Myocyte (in vitro differentiated cells): ENCODE measurements at places on chromosomes 1 and 21.

GRCh38 chr1:167728818-167729410 lies 7.1 kb downstream of the MPZL1 start:
- no peak for DNase-seq

- peak; percentile 64 for DNase-seq
Observed at GRCh38 chr1:209318181-209319056, 265.1 kb upstream of the CAMK1G start.

DNA sequence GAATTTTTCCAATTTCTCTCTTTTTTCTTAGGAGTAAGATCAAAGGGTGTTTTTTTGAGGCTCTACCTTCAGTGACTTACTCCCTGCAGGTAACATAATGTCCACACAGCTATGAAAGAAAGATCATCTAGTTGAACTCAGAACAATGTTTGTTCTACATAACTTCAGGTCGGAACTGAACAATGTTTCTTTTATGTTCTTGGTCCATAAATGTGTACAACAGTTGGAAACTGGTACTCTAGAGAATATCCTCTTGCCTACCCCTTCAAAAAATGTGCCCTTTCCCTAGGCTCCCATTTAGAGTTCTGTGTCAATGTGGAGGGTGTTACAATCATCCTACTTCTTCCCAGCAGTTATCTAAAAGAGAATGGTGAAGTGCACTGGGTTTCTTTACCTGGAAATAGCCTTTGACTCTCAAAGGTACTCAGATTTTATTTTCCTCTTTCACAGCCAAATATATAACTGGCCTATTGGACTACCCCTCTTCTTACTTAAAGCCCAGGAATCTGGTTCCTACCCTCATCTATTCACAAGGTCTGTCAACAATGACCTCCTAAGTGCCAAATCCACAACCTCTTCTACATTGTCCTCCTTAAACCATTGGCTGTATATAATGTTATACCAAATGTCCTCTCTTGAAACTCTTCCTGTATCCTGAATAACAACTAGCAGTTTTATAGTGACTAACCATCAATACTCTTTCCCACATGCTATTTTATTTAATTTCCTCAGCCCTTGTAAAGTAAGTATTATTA lies 42.3 kb downstream of the CD58 start:
- DNase-seq, result no peak

- DNase-seq, result no peak
Observed at GRCh38 chr1:107914119-107914765, 50.7 kb downstream of the VAV3 start.

DNA sequence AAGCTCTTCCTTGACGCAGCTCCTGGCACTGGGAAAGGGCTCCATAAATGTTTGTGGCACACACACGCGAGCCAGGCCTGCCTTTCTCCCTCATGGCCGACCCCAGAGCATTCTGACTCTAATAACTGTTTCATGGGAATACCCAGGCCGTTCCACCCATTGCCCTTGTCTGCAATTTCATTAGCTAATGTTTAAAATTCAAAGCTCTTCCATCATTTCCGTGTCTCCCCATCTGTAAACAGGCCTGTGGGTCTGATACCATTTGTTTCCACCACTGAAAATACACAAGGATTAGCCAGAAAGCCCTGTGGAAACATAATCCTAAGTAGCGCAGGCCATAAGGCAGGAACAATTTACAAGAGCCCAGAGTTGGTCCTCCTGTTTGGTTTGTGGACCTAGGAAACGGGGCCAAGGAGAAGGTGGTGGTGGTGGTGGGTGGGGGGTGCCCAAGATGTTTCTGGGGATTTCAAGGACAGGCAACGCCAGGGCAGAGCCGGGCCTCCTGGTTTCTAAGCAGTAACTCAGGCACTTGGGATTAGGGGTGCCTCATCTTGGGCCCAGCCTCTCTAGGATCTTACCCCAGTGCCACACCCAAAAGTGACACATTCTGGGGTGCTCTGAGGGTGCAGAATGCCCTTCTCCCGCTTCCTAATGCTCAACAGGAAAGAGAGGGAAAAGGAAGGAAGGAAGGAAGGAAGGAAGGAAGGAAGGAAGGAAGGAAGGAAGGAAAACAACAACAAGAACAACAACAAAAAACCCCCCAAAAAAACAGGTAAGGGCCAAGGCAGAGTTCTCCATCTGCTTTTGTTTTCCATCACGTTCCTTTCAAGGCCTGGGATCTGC lies 79.4 kb downstream of the SSBP3 start:
- no peak for DNase-seq

GRCh38 chr1:176854758-176855745 lies 309.5 kb downstream of the ASTN1 start:
- no peak for DNase-seq

- peak; percentile 21 for DNase-seq
Observed at GRCh38 chr1:225602590-225603206, 50.2 kb downstream of the ENAH start.

DNA sequence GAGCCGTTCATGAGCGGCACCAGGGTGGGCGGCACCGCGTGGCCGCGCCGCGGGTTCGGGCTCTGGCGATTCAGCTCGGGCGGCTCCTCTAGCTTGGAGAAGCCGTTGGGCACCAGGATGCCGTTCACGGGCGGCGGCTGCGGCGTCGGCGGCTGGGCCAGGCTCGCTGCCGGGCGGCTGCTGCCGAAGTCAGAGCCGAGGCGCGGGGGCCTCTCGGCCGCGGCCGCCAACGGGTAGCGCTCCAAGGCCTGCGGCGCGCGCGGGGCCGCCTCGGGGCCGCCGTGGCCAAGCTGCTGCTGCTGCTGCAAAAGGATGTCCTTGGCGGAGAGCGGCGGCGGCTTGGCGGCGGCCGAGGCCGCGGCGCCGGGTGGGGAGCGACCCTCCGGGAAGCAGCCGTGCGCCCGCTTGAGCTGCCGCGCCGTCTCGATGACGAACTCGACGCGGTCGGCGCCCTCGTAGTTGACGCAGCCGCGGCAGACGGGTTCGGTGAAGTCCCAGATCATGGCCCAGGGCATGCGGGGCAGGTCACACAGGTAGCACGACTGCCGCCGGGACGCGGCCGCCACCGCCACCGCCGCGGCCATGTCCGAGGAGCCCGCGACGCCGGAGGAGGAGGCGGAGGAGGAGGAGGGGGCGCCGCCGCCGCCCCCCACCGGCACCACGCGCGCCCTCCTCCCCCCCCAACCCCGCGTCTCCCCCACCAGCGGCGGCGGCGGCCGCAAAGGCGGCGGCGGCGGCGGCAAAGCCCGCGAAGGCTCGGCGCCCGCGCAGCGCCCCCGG lies 877 bp downstream of the IRF2BP2 start:
- peak; percentile 53 for DNase-seq

DNA sequence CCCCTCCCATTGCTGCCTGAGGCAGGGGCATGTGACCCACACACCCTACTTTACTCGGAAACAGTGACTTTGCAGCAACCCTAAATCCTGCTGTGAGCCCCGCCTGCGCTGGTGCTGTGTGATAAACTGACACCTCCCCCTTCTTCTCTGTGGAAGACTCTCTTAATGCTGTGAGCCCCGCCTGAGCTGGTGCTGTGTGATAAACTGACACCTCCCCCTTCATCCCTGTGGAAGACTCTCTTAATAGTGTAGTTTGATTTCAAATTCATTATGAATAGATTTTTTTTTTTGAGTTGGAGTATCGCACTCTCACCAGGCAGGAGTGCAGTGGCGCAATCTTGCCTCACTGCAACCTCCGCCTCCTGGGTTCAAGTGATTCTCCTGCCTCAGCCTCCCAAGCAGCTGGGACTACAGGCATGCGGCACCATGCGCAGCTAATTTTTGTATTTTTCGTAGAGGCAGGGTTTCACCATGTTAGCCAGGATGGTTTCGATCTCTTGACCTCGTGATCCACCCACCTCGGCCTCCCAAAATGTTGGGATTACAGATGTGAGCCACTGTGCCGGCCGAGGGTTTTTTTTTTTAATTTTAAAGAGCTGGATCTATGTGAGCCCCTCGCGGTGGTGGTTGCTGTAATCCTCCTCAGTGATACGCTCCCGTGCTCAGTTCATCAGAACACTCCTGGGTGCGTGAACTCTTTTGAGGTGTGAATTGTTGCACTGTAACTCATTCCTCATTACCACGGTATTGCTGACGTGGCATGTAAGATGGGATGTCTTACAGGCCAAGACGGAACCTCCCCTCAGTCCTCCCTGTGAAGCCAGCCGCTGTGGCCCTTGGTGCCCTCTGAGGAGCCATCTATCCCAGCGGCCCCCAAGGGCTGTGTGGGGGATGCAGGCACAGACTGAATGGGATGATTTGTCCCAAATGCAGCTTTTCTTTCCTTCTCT lies 60.3 kb downstream of the GALNT2 start:
- no peak for DNase-seq

- DNase-seq, result peak; percentile 89
Observed at GRCh38 chr1:52237430-52237829, 95.5 kb downstream of the ZFYVE9 start.

DNA sequence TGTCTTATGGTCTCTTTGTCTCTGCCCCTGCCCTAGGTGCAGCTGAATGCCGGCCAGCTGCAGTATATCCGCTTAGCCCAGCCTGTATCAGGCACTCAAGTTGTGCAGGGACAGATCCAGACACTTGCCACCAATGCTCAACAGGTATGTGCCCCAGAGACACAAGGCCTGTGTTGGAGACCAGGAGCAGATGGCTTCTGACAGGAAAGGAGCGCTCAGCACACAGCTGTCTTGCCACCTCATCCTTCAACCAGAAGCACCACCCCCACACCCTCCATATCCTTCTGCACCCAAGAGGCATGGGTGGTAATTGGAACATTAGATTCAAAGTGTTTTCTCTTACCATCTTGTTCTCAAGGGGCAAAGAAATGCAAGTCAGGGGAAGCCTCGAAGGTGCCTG lies 17.0 kb upstream of the KCNQ4 start:
- DNase-seq, result peak; percentile 27

DNA sequence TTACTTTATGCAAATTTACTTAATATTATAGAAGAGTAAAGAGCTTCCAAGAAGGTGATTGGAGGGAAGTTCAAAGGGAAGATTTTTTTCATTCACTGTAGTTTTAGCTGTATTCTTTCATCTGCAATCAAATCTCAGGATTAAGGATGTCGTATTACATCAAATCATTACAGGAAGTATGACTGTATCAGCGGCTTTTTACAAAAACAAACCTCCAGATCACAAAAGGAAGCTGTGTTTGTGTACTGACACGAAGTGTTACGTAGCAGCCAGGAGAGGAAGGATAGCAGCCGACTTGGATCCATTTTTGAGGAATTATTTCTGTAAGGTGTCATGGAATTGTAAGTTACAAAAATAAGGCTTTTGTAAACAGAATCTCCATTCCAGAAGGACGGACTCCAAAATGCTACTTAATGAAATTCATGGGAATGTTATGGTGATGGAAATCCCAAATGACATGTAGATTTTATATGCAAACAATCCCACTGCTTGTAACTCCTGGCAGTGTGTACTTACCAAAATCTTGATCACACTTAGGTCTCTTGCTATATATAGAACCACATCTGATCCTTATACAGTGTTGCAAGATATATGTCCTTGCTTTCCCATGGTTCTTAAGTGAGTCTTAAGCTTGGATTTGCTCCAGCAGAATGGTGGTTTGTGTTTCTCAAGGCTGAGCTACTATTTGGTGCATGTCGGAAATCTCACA lies 49.8 kb downstream of the KCNJ15 start:
- peak; percentile 52 for DNase-seq

- DNase-seq, result no peak
Observed at GRCh38 chr1:99139876-99140275, 124.4 kb upstream of the PLPPR4 start.

DNA sequence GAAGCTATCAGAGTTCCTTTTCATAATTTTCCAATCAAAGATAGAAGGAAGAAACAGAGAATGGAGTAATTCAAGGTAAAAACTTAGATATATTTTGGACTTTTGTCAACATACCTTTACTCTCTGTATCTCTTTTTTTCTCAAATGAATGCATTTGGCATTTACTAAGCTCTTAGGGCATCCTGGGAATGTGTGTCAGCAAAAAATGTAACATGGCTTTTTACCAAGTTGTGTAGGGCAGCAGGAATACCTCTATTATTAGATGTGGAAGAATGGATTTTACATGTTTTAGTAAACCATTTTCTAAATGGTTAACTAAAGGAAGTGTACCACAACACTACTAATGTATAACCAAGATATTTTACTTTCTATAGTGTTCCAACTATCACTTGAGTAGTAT lies 4.2 kb upstream of the COL11A1 start:
- DNase-seq, result no peak

DNA sequence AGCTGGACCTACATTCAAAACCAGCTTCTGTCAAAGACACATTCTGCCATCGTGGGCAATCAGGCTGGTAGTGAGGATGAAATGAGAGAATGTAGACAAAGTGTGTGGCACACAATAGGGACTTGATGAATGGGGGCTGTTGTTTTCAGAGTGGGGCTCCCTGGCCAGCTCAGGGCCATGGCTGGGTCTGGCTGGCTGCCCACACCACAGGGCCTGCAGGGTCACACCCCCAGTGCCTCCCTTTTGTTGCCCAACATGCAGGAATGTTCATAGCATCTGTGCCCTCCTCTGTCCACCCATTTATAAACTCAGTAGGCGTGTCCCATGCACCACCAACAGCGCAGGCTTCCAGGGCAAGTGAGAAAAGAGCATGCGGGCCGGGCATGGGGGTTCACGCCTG lies 20.8 kb upstream of the ECE1 start:
- DNase-seq, result peak; percentile 52

GRCh38 chr1:39088658-39089057 lies 62.5 kb downstream of the NDUFS5 start:
- DNase-seq, result no peak

DNA sequence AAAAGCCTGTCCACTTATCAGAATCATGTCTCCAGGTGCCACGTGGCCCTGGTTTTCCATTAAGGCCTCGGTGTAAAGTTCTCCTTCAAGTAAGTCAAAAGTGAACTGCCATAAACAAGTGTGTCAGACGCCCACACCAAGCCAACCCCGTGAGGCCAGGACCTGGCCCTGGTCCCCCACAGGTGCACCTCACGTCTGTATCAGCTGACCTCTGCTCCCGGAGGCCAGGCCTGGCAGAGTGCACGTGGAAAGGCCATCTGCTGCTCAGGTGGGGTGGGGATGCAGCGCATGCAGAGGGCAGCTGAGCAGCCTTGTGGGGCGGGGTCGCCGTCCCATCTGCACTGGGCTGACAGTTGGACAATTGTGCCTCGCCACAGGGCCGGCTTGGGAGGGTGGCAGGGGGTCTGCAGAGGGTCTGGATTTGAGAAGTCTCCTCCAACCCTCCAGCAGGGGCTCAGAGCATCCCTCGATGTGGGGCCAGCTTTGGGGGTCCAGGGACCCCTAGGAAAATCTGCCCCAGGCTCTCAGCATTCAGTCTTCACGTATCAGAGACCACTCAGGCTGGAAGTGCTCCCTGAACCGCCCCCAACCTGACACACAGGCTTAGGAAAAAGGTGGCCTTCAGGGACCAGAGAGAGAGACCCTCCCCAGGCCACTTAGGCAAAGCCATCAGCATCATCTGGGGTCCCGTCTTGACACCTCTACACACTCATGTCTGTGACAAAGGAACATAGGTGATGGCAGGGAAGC lies 3.0 kb downstream of the SLC19A1 start:
- DNase-seq, result no peak
